Left ventricle myocardium inferior (tissue), 1 donor: ENCODE measurements at places on chromosomes 2 and 18.

GRCh38 chr2:210630873-210631560, 74.6 kb downstream of the CPS1 start:
- no peak for DNase-seq

DNA sequence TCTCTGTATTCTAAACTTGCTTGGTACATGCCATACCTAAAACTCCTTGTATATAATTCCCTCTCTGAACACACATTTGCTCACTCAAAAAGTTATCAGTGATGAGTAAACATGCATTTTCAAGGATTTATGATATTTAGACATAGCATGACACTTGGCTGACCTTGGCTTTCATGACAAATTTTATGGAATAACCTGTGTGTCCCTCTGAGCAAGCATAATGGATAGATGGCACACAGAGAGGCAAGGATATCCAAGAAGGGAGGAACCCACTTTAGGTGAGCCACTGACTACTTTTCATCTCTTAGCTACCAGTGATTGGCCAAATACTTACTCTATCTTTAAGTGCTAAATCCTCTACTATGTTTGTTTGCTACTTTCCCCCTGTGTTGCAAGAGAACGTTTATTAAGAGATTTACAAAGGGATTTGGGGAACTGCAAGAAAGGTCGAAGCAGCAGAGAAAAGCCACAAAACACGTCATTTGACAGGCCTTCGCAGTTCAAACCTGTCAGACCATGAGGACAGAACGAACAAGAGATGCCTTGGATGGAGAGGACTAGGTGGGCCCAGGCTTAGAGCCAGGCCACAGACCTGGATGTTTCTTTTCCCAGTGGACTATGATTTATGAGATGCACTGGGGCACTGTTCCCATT, 379.9 kb downstream of the NBAS start:
- no peak for DNase-seq

- DNase-seq, result no peak
These were observed 4.6 kb upstream of the SPEG start for GRCh38 chr2:219429958-219430606.

- DNase-seq, result no peak
These were observed 42.8 kb downstream of the SEMA4F start for GRCh38 chr2:74696829-74697228.
